Neuronal stem cell (in vitro differentiated cells): ENCODE measurements at places on chromosomes 5 and 9.

DNA sequence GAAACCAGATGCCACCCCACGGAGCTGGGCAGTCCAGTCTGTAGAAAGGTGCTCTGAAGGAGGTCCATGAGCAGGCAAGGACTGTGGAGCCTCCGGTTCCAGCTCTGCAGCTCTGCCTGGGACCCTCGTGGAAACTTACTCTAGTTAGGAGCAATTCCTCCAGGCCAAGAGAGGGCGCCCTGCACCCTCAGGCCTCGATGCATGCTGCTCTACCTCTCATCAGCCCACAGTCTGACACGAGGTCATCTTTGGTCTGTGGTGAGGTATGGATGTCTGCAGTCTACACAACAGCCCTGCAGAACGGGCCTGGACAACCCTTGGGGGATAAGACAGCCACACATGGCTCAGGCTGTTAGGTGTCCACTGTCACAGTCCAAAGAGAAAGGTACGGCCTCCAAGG is 50.6 kb upstream of the UBTD2 start:
- no peak for DNase-seq

DNA sequence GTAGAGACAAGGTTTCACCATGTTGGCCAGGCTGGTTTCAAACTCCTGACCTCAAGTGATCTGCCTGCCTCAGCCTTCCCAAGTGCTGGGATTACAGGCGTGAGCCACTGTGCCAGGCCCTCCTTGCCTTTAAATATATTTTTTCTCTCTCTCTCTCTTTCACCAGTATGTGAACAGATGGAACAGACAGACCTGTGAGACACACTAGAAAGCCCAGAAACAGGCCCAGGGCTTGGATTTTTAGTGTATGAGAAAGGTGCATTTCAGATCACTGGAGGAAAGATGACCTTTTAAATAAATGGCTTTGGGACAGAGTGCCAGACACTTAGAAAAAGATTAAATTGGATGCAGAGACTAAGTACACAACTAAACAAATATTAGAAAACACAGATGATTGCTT is 3.1 kb downstream of the RASGEF1C start:
- DNase-seq, result no peak

- DNase-seq, result no peak
These were observed 17.0 kb upstream of the CMBL start for GRCh38 chr5:10324518-10325370.

- DNase-seq, result no peak
These were observed 38.4 kb downstream of the LHFPL2 start for GRCh38 chr5:78610163-78610583.

GRCh38 chr9:80554301-80554700 is 982.5 kb downstream of the TLE4 start:
- no peak for DNase-seq

GRCh38 chr5:138565100-138565821 is 9.9 kb downstream of the HSPA9 start:
- no peak for DNase-seq

DNA sequence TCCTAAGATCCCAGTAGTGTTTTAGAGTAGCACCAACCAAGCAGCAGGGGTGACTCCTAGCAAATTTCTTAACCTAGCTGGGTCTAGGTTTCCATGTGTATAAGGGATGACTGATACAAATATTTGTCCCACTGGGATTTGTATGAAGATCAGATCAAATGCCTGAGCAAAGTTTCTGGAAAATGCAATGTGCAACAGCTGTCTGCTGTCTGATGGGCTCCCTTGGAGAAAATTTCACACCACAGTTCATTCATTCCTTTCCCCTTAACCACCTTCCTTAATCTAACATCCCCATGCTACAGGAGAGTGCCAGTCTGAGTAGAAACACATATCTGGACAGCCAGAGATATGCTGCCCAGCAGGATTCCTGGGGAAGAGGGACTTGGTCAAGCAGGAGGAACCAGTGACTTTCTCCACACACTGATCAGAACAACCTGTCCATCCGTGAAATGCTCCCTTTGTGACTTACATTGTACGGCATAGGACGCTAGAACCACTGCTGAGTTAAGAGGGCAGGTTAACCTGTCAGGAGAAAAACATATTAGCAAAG is 53.3 kb downstream of the PTPN3 start:
- no peak for DNase-seq

DNA sequence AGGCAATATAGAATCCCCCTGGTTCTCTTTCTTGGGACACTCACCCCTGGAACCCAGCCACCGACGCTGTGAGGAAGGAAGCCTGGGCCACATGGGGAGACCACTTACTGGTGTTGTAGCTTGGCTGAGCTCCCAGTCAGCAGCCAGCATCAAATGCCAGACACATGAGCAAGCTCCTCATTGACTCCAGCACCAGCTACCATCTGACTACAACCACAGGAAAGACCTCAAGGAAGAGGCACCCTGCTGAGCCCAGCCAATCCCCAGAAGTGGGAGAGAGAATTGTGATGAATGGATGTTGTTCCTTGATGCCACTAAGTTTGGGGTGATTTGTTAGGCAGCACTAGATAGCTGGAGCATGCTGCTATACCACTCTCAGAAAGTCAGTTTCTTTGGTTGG is 36.0 kb downstream of the BNIP1 start:
- no peak for DNase-seq

- DNase-seq, result no peak
These were observed 10.1 kb downstream of the ARRDC3 start for GRCh38 chr5:91373006-91373405.

DNA sequence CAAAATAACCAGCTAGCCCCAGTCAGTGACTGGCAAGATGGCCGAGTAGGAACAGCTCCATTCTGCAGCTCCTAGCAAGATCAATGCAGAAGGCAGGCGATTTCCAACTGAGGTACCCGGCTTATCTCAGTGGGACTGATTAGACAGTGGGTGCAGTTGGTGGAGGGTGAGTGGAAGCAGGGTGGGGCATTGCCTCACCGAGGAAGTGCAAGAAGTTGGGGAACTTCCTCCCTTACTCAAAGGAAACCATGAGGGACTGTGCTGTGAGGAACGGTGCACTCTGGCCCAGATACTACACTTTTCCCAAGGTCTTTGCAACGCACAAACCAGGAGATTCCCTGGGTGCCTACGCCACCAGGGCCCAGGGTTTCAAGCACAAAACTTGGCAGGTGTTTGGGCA is 9.6 kb upstream of the BTNL8 start:
- no peak for DNase-seq
